ENCODE measurements at places on chromosomes 5 and 9.

- DNase-seq = no peak
Observed at GRCh38 chr5:123790226-123790625, 278.2 kb downstream of the CSNK1G3 start.

GRCh38 chr5:138054206-138054605, 21.3 kb upstream of the FAM13B start:
- DNase-seq = no peak

- no peak for DNase-seq
Observed at GRCh38 chr9:91921371-91921770, 28.7 kb downstream of the ROR2 start.

GRCh38 chr5:52784737-52785136, 3.0 kb upstream of the ITGA1 start:
- DNase-seq = no peak

DNA sequence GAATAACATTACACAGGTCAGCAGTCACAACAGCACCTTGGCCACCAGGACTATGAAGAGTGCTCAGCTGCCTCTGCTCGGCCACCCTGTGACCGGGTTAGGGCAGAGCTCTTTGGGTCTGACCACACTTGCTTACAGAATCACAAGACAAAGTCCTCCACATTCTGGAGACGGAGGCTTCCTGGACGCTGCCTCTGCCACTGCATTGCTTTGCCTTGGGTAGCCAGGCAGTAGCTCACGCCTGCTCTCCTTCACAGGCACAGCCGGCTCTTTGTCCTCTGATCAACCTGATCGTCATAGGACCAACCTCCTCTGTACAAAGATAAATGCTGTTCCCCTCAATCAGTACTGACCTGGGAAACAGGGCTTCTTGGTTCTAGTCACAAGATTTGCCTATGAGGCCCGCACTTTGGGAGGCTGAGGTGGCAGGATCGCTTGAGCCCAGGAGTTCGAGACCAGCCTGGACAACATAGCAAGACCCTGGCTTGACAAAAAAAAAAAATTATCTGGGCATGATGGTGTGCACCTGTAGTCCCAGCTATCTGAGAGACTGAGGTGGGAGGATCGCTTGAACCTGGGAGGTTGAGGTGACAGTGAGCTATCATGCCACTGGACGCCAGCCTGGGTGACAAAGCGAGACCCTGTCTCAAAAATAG, 128.4 kb upstream of the IER5L start:
- DNase-seq = no peak

GRCh38 chr5:100803397-100803796, 99.7 kb downstream of the ST8SIA4 start:
- peak; percentile 88 for DNase-seq

DNA sequence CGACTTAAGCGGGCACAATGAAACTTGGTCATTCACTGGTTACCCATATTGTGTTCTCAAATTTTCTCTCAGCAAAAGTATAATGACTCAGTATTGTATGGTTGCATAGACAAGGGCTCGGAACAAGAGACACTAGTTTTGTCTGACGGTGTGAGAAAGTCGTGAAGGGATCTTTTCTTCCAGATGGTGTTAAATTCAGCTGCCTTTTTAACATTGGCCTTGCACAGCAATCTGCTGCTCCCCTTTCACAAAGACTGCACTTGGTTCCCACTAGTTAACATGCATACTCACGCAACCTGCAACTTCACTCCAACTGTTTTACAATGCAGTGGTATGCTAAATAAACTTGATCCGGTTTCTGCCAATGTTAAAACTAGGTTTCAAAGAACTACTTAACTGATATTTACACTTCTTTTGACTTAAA, 219.2 kb downstream of the MEF2C start:
- DNase-seq = no peak
